ENCODE measurements at places on chromosomes 7 and 10.

GRCh38 chr10:42926843-42927242 lies 144.2 kb downstream of the BMS1 start:
- DNase-seq: peak; percentile 49

DNA sequence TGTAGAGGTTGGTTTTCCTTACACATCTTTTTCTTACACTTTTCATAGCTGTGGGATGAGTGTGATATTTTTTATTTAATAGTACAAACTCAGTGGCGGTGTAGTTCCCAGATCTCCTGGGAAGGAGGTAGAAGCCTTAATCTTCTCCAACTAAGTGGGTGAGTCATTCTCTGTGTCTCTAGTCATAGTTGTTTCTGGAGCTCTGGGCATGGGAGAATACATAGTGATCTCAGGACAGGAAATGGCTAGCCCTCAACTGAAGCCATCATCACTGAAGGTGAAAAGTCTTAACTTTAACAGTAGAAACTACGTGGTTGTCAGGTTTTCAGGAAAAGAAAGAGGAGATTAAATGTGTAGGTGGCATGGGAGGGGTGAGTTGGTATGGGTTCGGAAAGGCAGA lies 319.4 kb upstream of the FZD8 start:
- DNase-seq: peak; percentile 73

DNA sequence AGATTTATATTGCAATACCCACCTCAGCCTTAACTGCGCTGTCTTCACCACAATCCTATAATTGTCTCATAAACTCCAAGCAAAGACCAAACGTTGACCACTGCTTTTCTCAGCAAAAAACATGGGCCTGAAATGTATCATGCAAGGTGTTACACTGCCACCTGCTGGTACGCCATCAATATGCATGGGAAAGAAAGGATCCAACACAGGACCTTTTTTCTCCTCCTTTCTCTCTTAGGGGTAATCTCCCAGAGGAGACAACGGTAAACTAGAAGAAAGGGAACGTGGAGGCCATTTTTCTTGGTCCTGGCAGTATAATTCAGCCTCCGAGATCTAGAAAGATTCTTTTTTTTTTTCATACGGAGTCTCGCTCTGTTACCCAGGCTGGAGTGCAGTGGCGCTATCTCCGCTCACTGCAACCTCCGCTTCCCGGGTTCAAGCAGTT lies 79.1 kb upstream of the MPP7 start:
- peak; percentile 87 for DNase-seq

GRCh38 chr10:64037071-64037661 lies 516.0 kb downstream of the REEP3 start:
- DNase-seq: no peak

DNA sequence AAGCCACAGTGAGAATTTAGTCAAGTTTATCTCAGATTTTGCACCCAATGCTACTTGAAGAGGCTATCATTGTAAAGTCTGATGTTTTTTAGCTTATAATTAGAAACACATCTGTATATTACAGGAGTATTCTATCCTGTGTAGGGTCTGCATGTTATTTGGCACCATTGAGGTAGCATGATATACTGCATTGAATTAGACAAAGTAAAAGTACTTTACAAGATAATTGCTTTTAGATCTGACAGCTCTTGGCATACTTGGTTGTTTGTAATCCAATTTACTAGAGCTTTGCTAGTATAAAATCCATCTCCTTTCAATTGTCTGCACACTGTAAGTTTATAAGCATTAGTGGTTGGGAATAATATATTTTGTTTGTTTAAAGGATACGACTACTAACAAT lies 714.3 kb downstream of the ANKRD7 start:
- no peak for DNase-seq

- DNase-seq: no peak
These were observed 35.7 kb upstream of the DYNC1I1 start for GRCh38 chr7:95736635-95737034.

DNA sequence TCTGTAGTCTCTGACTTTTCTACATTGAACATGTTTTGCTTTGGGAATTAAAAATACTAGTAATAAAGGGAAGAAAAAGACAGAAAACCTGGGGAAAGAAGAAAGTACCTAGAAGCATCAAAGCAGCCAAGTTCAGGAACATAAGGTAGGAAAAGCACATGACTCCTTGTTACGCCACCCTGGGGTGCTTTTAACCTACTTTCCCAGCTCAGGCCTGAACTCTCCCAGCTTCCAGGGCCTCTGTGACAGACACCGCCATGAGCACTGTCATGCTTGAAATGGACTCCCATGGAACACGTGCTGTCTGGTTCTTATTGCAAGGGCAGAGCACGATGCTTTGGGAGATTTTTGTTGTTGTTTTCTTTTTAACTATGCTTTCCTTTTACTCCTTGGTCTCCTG lies 11.4 kb downstream of the ACTR1A start:
- no peak for DNase-seq

DNA sequence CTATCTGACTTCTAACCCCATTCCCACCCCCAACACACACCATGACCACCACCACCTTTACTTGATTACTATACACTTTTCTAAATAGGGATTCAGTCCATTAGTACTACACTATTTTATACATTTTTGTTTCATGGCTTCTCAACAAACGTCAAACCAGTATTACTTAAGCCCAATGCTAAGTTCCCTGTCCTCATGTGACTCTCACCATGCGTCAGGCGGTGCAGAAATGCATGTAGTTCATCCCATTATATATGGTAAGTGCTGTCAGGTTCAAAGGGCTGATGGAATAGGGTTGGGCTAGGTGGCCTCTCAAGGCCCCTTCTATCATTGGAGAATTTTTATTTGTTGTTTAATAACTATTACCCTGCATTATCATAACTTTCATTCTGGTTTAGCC lies 19.5 kb upstream of the VPS41 start:
- DNase-seq: no peak

DNA sequence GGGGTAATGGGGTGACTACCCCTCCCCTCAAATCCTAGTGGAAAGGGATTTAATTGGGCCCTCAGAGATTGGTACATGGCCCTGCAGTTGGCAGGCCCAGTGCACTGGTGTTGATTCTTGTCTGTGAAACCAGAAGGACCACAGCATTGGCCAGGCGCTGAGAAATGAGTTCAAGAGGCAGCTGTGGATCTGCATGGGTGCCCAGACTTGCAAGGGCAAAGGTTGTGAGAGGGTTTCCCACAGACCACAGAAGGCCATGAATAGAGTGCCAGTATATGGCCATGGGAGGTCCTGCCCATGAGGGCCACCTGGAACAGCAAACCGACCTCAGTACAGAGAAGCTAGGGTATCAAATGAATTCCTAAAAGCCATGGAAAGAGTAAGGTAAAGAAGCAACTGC lies 32.9 kb downstream of the TMEM168 start:
- no peak for DNase-seq

DNA sequence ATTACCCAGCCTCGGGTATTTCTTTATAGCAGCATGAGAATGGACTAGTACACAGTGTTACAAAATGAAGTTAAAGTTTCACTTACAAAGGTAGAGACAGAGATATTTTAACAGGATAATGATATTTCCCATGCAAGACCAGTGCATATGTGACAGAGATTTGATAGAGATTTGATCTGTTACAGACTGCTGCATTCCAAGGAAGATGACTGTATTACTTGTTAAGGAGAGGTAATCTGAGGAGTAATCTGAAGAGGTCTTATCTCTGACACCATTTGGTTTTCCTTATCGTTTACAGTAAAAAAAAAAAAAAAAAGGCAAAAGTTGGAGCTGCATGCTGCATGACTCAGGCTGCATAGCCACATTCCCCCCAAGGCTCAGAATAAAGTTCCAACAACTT lies 289.6 kb downstream of the POM121L12 start:
- DNase-seq: no peak

DNA sequence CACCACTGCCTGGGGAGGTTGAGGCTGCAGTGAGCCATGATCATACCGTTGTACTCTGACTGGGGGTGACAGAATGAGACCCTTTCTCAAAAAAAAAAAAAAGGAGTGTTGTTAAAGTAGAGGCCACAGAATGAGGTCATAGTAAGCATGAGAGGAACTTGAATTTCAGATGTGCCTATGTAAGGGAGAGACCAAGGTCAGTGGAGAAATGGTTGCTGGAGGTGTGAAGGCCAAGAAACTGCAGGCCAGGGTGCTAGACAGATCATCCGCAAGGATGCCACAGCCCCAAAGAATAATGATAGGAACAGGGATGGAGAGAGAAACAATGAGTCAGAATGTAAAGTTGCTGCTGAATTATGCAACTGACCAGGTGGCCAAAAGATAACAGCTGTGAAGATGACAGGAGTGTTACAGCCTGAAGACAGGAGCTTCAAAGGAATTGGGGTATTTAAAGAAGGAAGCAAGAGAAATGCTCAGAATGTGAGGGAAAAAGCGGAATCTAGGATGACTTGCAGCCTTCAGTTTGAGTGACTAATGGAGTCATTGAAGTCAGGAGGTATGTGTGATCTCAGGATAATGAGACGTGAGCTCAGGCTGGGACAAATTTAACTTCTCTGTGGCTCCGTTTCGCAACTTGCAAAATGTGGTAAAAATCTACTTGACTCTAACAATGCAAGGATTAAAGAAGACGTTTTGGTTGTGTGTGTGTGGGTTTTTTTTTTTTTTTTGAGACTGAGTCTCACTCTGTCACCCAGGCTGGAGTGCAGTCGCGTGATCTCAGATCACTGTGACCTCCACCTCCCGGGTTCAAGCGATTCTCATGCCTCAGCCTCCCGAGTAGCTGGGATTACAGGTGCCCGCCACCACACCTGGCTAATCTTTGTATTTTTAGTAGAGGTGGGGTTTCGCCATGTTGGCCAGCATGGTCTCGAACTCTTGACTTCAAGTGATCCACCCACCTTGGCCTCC lies 22.2 kb downstream of the TYW1B start:
- DNase-seq: peak; percentile 91

DNA sequence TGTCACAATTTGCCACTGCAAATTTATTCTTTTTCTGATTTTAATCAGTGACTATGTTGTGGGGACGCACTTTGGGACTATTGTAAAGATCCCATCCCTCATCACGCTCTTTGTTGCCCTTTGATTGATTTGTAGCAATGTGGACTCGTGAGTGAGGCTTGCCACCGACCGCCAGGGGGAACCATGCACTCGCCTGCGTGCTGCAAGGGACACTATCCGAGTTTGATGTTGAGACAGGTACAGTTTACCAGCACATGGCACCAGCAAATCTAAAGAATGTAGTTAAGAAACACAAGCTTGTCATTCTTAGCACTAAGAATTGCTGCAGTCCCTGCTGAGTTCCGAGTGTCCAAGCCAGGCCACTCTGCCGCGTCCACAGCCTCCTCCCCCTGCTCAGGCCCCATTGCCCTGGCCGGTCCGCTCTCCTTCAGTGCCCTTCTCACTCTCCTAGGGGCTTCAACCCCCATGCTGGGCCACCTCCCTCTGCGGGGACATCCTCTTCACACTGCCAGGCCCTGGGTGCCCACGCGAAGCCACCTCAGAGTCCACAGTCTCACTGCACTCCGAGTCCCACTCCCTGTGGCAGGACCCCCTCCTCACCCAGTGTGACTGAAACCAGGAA lies 2.0 kb upstream of the SFTPA2 start:
- DNase-seq: peak; percentile 60

- peak; percentile 68 for DNase-seq
These were observed 1.1 kb upstream of the TRIP6 start for GRCh38 chr7:100865938-100866728.

- no peak for DNase-seq
These were observed 36.3 kb downstream of the RBM20 start for GRCh38 chr10:110680273-110681020.

GRCh38 chr7:6443372-6443941 lies 4.3 kb downstream of the DAGLB start:
- DNase-seq: peak; percentile 97

GRCh38 chr7:105487579-105488571 lies 34.2 kb downstream of the PUS7 start:
- peak; percentile 91 for DNase-seq

DNA sequence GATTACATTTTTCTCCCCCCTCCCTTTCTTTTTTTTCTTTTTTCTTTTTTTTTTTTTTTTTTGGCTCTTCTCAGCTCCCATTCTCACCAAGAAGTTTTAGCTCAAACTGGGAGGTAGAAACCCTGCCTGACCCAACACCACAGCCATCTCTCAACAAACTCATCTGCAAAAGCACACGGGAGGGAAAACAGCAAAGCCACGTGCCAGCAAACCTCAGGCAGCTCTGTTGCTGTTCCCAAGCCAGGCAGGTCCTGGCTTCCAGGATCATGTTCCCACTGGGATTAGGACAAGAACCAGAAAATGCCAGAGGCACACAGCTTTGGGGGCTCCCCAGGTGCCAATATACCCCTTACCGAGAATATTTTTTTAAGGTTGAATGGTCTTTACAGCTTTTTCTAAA lies 56.7 kb downstream of the ITIH5 start:
- DNase-seq: no peak

- no peak for DNase-seq
These were observed 332.7 kb upstream of the PFKP start for GRCh38 chr10:2734603-2735002.

DNA sequence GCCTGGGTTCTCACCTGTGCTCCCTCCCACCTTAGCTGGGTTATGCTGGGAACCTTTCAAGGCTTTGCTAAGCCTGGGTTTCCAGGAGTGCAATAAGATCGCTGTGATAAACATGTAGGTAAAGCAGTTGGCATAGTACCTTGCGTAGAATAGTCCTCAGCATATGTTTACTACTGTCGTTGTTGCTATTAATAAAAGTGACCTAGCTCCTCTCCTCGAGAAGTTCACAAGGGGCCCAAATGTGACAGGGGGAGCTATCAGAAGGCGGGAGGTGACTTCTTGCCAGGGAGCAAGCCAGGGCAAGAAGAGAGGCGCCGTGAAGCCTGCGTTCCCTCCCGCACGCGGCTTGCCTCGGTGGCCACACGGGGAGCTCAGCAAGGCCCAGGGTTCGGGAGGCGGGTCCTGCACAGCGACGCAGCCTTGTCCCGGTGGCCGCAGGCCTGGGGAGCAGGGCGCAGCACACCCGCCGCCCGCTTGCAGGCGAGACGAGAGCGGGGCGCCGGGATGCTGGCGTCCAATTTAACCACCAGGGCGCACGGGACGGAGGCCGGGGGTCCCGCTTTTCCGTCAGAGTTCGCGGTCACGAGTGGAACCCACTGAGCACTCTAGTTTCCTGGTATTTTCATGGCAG lies 106.2 kb downstream of the SNX10 start:
- no peak for DNase-seq

DNA sequence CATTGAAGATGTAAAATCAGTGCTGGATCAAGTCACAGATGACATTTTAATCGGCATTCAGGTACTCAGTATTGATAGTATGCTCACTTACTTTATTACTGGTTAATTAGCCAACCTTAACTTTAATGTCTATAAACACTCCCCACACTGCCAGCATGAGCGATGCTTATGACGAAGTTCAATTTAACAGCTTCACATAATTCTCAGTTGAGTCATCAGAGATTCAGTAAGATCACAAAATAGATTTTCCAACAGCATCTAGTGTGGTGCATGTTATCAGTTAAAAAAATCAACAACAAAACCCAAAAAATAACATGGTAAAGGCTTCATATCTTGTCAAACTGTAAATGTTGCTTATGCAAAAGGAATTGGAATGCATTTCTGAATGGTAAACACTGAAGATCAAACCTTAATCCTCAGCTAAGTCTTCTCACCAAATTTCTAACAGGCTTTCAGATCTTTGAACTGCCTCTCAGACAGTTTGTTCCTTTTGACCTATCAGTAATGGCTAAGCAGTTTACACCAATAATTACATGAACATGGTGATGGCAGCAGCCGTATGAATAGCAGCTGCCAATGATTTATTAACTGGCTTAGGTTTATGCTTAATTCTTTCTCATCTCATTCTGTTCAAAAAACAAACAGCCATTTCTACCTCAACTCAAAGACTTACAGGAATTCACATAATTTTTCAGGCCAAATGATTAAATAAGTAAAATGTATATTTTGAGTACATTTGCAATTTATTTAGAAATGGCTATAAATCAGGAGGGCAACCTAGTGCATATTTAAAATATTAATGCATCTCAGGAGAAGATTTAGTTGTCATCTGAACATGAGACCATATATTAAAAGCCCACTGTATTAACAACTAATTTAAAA lies 98.5 kb downstream of the CABCOCO1 start:
- peak; percentile 93 for DNase-seq

All from EH (cell line).